Muscle of back (tissue), 13 donors: ENCODE measurements at places on chromosomes 16 and 17.

- no peak for DNase-seq
Observed at GRCh38 chr16:27384425-27384824, 17.5 kb upstream of the IL21R start.

DNA sequence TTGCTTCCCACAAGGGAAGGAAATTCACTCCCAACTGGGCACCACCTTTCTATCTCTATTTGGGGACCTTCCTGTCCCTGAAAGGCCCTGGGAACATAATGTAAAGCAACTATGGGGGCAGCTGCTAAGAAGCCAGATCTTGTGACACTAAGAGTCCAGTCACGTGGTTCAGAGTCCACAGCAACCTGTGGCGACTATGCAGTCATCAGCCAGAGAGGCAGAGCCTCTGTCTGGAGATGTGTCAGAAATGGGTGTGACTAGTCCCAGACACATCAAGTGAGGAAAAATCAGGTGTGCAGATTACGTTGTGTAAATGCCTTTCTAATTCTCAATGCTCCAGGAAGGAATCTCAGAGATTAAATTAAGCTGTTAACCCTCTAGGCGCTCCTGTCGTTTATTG is 26.6 kb upstream of the SKAP1 start:
- no peak for DNase-seq

- DNase-seq = no peak
Observed at GRCh38 chr16:86225905-86226371, 284.4 kb upstream of the FOXF1 start.

GRCh38 chr16:89661215-89661614 is 3.6 kb downstream of the SPATA33 start:
- no peak for DNase-seq

GRCh38 chr17:49224198-49224996 is 6.2 kb downstream of the PHOSPHO1 start:
- peak; percentile 41 for DNase-seq

DNA sequence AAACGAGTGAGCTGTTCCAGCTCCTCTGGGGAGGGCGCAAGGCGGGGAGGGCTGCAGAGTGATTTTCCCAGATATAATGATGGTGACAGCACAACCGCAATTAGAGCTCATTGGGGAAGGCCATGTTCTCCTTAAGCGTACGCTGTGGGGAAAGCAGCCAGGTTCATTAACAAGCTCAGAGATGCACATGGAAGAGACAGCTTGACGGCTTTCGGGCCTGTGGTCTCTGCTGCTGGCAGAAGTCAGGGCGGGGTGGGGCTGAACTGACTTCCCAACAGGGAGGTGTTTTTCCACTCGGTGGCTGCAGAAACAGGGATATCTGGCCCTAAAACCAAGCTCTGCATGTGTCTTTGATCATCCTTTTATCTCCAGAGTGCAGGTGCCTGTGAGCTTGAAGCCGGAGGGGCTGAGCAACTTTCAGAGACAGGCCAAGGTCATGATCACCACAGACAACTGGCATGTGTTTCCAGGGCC is 24.0 kb upstream of the CACNG1 start:
- no peak for DNase-seq

DNA sequence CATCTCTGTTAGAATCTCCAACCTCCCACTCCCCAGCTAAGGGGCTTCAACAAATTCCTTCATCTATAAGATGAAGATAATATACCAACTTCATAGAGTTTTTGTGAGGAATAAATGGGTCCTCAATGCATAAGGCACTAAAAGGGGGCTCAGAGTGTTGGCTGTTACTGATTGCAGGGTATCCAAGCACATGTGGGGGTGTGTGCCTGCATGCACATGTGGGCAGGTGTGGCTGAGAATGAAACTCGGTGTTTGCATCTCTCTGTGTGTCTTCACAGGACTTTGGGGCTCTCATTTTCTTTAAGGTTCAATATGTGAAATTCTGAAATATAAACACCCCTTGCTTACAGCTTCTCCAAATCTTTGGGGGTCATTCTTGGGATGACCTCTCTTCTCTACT is 4.1 kb upstream of the PPP1R9B start:
- DNase-seq = no peak

DNA sequence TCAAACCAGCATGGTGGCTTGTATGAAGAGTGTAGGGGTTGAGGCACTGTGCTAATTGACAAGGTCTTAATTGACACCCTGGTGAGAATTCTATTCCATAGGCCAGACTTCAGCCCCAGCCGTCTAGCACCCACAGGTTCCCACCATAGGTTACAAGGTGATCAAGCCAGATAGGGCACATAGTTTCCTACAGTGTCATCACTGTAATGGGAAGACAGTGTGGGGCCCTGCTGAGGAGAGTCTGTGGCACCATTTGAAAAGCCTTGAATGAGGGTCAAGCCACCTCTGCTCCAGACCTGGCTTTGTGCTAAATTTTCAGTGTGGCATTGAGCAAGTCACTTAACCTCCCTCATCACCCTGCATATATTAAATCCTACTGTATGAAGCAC is 36.2 kb downstream of the YPEL2 start:
- no peak for DNase-seq

DNA sequence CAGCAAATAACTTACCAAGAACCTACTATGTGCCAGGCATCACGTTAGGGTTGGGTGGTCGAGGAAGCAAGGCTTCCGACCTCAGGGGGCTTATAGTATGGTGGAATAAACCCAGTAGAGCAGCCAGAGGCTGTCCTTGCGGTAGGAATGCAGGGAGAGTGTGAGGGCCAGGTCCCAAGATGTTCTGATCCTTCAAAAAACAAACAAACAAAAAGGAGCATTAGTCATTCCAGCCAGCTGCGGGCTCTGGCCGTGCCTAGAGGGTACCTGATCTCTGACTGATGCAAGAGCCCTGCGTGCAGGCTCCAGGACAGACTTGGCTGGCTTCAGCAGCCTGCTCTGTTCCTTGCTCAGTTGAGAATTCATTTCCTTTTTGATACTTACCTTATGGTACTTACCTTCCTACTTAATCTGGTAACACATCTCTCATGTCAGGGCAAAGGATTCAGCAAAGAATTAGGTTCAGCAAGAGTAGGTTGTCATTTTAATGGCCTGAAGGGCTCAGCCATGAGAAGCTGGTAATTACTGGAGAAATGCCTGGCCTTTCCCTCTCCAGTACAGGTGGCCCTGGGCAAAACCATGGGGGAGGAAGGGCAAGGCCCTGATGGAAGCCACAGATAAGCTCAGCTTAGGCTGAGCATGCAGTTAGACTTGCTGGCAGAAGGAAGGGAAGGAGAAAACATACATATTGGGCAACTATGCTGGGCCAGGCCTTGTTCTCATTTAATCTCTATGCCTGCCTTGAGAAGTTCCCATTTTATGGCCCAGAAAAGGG is 18.4 kb downstream of the CYB5D2 start:
- no peak for DNase-seq

GRCh38 chr16:11551842-11552241 is 34.9 kb downstream of the LITAF start:
- no peak for DNase-seq

DNA sequence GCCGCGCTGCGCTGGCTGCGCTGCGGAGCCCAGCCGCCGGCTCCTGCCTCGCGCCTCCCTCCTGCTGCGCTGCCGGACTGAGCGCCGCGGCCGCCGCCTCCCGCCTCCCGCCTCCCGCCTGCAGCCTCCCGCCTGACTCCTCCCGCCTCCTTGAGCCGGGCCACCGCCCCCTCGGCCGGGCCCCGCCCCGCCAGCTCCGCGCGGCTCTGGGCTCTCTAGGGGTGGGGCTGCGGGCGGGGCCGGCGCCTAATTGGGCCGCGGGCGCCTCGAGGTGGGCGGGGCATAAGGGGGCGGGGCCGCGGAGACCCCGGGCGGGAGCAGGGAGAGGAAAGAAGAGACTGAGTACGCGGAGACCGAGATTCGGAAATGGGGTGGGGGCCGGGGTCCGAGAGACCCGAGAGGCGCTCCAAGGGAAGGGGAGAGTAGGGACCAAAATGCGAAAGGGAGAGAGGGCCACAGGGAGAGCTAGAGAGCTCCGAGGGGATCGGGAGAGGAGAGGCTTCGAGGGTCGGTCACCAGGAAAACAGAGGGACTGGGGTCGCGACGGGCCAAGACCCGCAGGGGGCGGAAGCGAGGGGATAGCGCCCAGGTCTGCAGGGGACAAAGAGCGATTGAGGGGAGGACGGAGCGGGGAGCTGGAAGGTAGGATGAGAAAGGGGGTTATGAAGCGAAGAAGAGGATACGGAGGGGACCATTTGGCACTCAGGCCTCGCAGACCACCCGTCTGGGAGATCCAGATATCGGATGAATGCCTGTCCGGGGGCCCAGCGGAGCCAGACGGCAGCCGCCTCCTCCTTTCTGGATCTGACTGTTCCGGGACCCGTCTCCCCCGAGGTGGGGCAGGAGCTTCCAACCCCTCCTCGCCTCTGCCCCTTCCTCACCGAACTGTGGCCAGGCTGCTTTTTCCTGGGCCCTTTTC is at the start of gene C1QL1:
Gene C1QL1 (minus strand): TSS at position 79 of the 919 bp plus-strand sequence. CDS start 255 bp downstream, outside the sequence.
- peak; percentile 93 for DNase-seq

- peak; percentile 59 for DNase-seq
Observed at GRCh38 chr16:49620158-49620868, 235.6 kb downstream of the ZNF423 start.

DNA sequence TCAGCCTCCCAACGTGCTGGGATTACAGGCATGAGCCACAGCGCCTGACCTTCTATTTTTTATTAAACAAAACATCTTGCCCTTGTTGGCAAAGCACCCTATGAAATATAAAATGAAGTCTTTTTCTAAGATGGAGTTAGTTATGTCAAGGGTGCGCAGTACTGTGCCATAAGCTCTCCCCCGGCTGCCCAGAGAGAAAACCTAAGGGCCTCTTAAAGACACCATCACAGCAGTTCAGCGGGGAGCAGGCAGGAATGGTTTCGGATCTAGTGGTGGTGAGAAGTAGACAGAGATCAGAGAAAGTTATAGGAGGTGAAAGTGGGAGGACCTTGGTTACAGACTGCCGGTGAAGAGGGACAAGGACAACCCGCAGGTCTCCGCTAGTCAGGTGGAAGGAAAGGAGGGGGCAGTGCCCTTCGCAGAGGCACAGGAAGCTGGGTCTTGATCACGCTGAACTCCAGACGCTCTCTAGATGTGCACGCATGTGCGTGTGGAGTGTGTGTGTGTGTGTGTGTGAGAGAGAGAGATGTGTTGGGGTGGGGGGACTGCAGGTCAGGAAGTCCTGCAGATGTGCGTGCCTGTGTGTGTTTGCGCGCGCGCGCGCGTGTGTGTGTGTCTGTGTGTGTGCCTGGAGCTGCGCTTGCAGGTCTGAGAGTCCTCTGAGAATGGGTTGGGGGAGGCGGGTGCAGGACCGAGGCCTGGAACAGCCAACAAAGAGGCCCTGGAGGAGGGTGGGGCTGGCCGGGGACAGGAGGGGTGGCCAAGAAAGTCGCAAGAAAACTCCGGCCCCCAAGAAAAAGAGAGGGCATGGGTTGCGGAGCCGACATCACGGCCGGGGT is 748 bp upstream of the CMTM3 start:
- DNase-seq = peak; percentile 85

- DNase-seq = no peak
Observed at GRCh38 chr16:53958341-53958880, 254.5 kb downstream of the FTO start.

GRCh38 chr16:4525634-4526277 is 12.8 kb downstream of the CDIP1 start:
- DNase-seq = no peak

DNA sequence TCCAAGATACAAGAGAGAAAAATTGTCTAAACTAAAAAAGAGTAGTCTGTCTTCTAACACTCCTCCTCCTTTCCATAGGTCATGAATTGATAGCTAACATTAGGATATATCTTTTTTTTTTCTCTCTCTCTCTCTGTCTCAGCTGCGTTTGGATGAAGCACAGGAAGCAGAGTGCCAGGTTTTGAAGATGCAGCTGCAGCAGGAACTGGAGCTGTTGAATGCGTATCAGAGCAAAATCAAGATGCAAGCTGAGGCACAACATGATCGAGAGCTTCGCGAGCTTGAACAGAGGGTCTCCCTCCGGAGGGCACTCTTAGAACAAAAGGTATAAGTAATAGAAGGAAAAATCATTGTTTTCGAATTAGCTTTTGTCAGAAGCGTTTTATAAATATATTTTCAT is 32.9 kb downstream of the ABHD15 start:
- DNase-seq = no peak
